ENCODE measurements at places on chromosomes 12 and 14. TPM values are rescaled to one million over a fixed set of nuclear protein-coding genes. Genes with fewer than 3 reads are reported as not detected.

DNA sequence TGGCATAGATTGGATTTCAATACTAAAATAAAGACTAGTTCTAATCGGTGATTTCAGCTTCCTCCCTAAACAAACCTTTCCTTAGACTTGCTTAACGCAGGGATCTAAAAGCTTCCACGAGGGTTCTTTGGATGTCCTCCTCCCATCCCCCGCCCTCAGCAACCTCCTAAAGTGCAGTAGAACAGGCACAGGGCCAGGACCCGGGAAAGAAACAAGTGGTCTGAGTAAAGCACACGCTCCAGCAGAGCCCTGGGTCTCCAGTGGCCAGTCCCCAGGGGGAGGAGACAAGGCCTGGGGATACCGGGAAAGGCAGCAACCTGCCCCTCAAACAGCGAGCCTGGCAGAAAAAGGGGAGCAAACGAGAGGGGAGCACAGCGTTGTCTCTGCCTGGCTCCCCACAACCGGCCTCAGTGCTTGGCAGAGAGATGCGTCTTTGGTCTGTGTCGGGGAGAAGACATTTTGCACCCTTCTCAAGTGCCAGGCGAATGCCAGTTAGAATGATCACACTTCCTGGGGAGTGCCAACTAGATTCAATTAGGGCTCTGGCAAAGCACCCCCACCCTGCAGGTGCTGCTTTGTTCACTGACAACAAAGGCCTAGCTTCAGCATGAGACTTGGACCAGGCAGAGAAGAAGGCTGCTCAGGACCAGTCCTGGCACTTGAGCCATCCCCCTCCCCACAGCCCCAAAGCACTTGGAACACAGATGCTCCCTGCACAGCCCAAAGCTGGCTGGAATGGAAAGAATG is 17.1 kb upstream of the SLC6A12 start:
- DNase-seq: no peak

- DNase-seq: no peak
These were observed 97.8 kb downstream of the LLPH start for GRCh38 chr12:66032739-66033138.

DNA sequence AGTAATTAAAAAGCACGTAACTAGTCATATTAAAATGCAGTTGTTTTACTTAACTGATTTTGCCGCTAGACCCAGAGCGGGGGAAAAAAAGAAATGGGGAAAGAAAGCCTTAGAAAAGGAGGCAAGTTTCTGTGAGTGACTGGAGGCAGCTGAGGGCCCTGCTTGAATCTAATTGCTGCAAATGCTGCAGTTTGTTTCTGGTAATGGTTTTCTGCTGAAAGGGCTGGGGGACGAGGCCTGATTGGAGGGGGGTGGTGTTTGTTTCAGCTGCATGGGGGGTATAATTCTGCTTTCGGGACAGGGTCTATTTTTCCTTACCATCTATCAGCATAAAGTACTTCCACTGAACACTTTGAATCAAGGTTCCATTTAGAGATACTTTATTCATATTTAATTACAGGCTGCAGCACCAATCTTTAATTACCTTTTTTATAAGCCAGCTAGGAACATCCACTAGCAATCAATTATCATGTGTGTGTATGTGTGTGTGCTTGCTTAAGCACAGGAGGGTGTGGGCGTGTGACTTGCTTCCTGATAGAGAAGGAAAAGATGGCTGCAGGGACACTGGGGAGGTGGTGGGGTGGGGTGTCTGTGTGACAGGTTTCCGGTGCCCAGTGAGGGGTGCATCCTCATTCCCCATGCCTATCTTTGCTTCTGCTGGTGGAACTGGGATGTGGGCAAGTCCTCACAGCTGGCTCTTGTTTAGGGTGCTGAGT is 83.4 kb downstream of the ADCK1 start:
- DNase-seq: no peak

GRCh38 chr12:96803969-96804368 is 103.1 kb upstream of the NEDD1 start:
- no peak for DNase-seq

- no peak for DNase-seq
These were observed at the start of gene GALNT8 for GRCh38 chr12:4719821-4720636. Gene GALNT8, plus strand, starts transcription at chr12:4720400. Its CDS starts 278 bp downstream, at chr12:4720678.

- no peak for DNase-seq
These were observed 30.1 kb downstream of the CLEC1A start for GRCh38 chr12:10068644-10069043.

GRCh38 chr12:19783547-19784444 is 344.5 kb downstream of the AEBP2 start:
- DNase-seq: no peak

DNA sequence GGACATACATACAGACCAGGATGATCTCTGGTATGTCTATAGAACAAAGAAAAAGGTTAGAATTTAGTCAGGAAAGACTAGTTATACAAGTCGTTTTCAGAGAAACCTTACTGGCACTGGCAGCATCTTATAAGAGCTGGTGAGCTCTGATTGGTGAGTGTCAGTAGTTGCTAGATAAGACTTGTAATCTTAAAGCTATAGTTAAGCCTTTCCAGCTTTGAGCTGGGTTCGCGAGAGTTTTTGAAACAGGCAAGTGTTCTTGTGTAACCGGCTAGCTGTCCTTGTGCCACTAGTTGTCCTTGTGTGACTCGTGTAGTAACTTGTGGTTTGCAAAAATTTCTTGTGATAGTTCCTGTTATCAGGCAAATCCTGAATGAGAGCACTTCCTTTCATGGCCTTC is 740.9 kb downstream of the GALC start:
- DNase-seq: no peak

- no peak for DNase-seq
These were observed 22.1 kb downstream of the SPATS2 start for GRCh38 chr12:49389387-49389703.

DNA sequence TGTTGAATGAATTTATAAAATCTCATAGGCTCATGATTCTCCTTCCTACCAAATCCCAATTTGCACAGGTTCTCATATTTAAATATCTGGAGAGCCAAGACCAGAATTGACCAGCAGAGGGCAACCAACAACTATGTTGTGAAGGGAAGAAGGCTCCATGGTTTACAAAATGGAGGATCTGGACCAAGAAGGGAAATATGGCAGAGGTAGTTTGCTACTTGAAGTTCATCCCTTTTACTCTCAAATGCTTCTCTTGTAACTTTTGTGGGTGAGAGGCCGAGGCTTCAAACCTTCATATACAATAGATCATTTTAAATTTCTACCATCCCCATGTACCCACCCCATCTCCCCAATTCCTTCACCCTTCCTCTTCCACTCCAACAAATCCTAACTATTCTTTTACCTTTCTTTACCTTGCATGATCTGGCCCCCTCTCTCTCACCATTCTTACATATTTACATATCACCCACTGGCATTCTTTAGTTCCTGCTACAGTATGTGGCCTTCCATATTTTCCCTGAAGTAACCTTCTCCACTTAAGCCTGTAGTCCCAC is 3.8 kb upstream of the SMARCC2 start:
- peak; percentile 71 for DNase-seq

DNA sequence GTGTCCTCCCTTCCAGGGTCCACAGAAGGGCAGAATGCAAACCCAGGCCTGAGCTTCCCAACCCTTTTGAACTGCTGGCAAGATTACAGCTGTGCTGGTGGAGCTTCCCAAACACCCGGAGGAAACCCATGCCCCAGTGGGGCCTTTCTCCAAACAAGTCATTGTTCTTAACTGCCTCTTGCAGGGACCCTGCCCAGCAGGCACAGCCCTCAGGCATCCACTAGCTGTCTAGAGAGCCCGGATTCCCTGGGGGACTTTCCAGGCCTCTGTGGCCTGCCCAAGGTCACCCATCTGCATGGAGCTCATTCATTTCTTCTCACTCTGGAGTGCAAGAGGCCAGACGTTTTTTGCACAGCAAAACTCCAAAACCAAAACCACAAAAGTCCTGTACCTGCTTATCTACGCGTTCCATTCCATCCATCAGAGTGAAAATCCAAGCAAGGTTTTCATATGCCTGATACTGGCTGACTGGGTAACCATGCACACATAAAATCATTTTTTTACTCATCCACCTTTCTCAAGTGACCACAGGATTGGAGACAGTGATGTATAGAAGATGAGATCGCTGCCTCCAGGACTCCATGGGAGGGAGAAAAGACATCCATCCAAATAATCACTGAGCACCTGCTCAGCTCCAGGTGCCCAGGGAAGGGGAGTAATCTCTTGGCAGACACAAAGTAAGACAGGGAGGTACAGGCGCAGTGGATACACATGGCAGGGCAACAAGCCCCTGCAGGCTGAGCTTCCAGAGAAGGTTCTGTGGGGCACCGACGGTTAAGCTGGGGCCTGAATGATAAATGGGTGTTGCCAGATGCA is 17.2 kb upstream of the BDKRB2 start:
- no peak for DNase-seq

DNA sequence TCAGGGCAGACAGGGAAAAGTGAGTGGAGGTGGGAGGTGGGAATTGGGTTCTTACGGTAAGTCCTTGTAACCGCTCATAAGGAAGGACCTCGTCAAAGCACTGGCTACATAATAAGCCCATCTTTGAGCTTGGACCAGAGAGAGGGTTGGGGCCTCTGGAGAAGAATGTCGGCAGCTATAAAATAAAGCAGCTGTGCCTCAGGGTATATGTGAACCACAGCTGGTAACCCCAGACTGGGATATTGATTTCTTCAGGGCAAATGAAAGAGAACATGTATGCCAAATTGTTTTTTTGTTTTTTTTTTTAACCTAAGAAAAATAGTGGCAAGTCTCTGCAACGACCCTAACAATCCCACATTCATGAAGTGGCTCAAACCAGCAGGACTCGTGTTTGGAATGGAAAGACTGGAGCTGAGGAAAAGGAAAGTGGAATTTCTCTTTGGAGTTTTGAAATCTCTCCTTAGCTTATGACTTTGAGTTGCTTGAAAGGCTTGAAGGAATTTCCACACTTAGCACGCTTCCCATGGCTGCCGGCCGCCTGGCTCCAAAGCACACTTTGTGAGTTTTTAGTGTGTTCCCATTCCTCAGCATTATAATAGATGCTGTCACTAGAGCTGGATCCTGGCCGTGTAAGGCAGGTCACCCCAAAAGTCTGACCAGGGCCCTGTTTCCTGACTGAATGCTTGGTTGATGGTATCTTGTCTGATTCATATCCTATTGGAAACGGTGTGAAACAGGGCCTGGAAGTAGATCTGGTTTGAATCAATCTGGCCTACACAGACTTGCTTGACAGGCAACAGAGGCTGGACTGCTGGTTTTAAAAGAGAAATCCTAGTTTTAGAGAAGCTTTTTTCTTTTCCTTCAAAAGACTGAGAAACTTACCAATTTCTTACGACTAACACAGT is 244.7 kb downstream of the MSRB3 start:
- no peak for DNase-seq

GRCh38 chr14:106681161-106681560 is 1154.8 kb downstream of the TMEM121 start:
- no peak for DNase-seq

DNA sequence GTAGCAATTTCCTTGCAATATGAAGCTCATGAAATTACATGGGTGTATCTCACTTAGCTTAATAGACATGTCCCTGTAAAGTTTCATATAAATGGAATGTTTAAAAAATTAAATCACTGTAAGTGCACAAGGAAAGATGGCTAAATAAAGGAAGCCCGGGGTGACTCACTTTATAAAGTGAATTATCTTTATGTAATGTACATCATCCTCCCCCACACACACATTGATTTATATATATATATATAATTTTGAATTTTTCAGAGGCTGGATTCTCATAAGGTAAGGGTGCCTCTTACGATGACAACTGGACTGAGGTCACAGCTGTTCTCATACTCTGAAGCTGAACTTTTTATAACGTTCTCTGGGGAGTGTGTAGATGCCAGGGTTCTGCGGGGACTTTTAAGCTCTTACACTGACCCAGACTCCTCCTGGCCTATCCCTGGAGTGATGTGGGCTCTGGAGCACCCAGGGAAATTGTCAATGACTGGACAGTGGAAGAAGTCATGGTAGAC is 108.7 kb upstream of the HIF1A start:
- DNase-seq: no peak

GRCh38 chr14:91140672-91141071 is 26.8 kb downstream of the DGLUCY start:
- no peak for DNase-seq

DNA sequence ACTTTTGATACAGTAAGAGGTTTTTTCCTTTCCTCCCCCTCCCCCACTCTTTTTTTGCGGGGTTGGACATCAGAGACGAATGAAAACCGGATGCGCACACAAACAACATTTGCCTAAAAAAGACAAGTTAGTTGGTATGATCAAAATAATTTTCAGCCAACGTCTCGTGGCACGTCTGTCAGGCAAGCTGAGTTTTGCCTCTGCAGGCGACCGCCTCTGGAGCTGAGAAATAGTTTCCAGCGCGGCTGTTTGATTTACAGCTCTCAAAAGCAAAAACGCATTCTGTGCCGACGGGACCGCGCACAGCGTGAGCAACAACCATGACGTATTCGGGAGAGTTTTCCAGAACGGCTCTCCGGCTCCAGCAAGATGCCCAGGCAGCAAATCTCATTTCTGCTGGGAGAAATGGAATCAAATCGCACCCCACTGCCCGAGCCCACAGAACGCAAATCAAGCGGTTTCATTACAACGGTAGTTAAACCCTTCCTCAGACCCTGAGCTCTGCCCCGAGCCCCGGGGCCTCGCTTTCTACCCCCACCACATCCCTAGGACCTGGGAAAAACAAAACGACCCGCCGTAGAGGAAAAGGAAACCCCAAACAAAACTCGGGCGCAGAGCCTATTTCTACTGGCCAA is 14.2 kb upstream of the CALM1 start:
- peak; percentile 62 for DNase-seq

GRCh38 chr12:109893261-109893995 is 6.6 kb upstream of the TCHP start:
- no peak for DNase-seq

DNA sequence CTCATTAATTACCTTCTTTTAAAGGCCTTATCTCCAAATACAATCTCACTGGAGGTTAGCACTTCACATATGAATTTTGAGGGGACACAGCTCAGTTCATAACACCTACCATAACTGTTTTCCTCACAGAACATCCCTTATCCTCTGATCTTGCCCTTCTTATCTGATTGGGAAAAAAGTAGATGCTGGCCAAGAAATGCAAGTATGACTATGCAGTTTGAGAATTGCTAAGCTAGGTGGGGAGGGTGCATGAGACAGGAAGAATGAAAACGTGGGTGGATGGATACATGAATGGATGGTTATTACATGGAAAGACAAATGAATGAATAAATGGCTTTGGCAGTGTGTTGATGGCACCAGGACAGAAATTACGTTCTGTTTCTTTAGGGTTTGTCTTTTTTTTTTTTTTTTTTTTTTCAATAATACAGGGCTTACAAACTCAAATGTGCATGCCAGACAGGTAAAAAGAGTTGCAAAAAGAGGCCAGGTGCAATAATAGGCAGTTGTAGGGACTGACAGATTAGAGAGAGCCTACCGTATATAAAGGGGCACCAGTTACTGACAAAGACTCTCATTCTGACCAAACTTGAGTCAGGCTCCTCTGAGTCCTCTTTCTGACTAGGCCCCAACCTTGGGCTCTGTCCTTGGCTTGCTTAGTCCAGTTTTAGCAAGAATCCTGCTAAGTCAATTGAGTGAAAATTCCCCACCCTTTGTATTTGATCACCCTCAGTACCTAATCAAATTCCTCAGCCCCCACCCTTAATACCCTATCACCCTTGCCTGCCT is 304.9 kb downstream of the ZFP36L1 start:
- no peak for DNase-seq

KRT5 gene
- 326 TPM for total RNA-seq

STAT6 gene
- total RNA-seq: 70.2 TPM

AGAP2 gene
- 14.4 TPM for total RNA-seq

HSP90AA1 gene
- total RNA-seq: 487 TPM

TUBA1B gene
- total RNA-seq: 2,059 TPM

ERBB3 gene
- 1.4 TPM for total RNA-seq

GNPNAT1 gene
- total RNA-seq: 8.2 TPM

MNAT1 gene
- total RNA-seq: 64.0 TPM

SIX6 gene
- total RNA-seq: under 0.01 TPM

CIDEB gene
- 8.1 TPM for total RNA-seq

OR6C65 gene
- not detected for total RNA-seq

LHX5 gene
- under 0.01 TPM for total RNA-seq

KRT3 gene
- 0.14 TPM for total RNA-seq
